Dorsolateral prefrontal cortex (tissue), 122 donors: ENCODE measurements at places on chromosomes 7 and 10.

DNA sequence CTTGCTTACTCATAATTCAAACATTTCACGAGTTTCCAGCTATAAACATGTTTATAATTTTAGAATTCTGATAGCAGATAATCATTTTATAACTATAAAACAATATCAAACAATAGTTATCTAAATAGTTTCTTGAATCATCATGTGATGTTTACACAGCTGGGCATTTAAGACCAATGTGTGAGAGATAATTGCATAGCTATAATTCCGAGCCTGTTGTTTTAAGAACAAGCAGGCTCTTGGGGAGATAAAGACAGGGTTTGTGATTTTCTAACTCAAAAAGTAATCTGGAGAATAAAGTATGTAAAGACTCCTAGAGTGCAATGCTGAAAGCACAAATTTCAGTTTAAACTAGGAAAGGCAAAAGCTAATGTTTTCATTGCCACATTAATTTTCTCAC is 331.2 kb downstream of the LRRTM3 start:
- DNase-seq = no peak

DNA sequence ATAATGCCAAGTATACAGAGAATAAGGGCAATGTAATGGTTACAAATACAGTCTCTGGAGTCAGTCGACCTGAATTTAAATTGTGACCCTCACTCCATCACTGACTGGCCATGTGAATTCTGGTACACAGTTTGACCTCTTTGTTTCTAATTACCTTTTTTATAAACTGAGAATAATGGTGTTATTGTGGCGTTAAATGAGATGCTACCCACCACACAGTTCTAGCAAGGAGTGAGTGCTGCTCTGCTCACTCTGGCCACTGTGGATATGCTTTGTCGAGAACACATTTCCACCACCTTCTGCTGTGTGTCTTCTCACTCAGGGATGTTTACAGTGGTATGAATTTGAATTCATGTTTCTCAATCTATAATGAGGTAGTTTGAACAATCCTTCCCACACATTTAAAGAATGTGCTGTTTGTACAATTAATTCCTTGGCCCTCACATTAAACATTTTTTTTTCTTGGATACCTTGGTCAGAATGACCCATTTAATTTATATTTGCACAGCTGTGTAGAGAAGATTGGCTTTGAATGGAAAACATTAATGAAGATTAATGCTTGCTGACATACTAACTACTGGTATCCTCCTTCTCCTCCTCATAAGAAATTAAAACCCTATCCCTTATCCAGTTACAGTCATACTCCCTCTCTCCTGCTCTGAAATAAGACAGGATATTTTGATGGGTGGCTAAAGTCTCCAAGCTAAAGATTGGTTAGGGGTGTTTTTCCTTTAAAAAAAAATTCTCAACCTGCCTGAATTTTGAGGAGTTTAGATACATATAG is 42.4 kb downstream of the PLCE1 start:
- DNase-seq = no peak

- no peak for DNase-seq
These were observed 175.3 kb downstream of the CNTNAP2 start for GRCh38 chr7:146291900-146292299.

- no peak for DNase-seq
These were observed 108.0 kb downstream of the RNLS start for GRCh38 chr10:88474884-88475844.

GRCh38 chr7:128168667-128169210 is 72.3 kb upstream of the LEP start:
- no peak for DNase-seq

- no peak for DNase-seq
These were observed 183.9 kb upstream of the MBL2 start for GRCh38 chr10:52956461-52956860.
